Aorta (tissue), 5 donors: ENCODE measurements at places on chromosomes 1 and 21. TPM values are rescaled to one million over a fixed set of nuclear protein-coding genes. Genes with fewer than 3 reads are reported as not detected.
A peak's percentile ranks its signal among the peaks of the same experiment; 100 is the strongest.

Gene DNAI4
- total RNA-seq, result 24.2 TPM

DNA sequence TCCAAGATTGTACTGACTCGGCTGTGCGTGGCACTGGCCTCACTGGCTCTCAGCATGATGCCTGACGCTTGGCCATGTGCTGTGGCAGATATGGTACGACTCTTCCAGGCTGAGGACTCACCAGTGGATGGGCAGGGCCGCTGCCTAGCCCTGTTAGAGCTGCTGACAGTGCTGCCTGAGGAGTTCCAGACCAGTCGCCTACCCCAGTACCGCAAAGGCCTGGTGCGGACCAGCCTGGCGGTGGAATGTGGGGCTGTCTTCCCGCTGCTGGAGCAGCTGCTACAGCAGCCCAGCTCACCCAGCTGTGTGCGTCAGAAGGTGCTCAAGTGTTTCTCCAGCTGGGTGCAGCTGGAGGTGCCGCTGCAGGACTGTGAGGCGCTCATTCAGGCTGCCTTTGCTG, 2.9 kb downstream of the IPO13 start:
- H3K27me3 ChIP-seq, result no peaks in the 10 kb centered on the region
- H3K36me3 ChIP-seq, result no peaks in the 10 kb centered on the region
- no peak overlapping the region for H3K4me3 ChIP-seq
- no peak for DNase-seq

DNA sequence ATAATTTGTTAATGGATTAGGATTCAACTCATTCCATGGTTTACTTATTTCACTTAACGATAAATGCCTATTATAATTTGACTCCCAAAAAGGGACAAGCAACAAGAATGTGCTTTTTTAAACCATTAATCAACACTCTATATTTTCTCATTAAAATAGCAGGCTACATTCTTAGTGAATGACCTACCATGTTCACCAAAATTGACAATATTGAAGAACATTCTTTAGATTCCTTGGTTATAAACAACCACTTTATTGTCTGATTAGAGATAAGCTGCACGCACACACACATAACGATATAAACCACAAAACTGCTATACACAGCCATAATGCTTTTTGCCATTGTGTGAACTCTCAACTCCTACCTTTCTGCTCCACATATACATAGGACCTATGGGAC, 75.4 kb upstream of the LRRC7 start:
- no peaks in the 10 kb centered on the region for H3K36me3 ChIP-seq
- no peaks in the 10 kb centered on the region for H3K4me1 ChIP-seq
- DNase-seq, result no peak
- H3K27ac ChIP-seq, result no peak overlapping the region
- no peaks in the 10 kb centered on the region for H3K27me3 ChIP-seq

Gene POMGNT1
- 56.0 TPM for total RNA-seq

DNA sequence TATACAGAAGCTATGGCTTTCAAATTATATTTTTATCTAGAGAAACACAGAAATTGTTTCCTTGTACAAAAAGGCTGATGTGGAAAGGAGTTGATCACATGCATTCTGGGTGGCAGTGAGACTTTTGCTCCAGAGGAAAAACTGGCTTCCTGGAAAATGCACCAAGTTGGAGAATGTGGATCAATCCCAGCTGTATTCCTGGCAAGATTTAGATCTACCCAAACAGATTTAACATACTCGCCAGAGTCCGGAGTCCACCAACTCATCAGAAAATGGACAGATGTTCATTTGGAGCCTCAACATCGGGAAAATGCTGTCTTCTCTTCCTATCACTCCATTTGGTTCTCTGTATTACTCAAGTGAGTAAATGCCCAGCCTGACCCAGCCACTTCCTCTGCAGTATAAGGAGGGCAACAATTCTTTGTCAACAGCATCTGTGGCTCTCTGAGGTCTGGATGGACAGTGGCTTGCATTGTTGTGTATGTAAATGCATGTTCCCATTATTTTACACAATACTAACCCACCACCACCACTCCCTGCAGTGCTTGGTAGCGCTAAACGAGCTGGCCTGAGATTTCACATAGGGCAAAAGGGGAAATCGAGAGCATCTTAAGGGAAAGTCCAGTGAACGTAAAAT, 226.2 kb upstream of the IRF2BP2 start:
- no peaks in the 10 kb centered on the region for H3K27me3 ChIP-seq
- no peak overlapping the region for H3K27ac ChIP-seq
- no peaks in the 10 kb centered on the region for H3K36me3 ChIP-seq
- H3K4me3 ChIP-seq, result no peak overlapping the region
- no peaks in the 10 kb centered on the region for H3K4me1 ChIP-seq

DNA sequence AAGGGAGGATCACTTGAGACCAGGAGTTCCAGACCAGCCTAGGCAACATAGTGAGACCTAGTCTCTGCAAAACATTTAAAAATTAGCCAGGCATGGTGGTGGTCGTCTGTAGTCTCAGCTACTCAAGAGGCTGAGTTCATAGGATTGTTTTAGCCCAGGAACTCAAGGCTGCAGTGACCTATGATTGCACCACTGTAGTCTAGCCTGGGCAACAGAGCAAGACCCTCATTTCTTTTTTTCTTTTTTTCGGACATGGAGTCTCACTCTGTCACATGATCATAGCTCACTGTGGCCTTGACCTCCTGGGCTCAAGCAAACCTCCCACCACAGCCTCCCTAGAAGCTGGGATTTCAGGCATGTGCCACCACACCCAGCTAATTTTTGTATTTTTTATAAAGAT, 31.9 kb upstream of the RCC2 start:
- no peak for DNase-seq
- H3K36me3 ChIP-seq, result no peaks in the 10 kb centered on the region
- no peaks in the 10 kb centered on the region for H3K4me1 ChIP-seq
- H3K4me3 ChIP-seq, result no peak overlapping the region
- H3K27ac ChIP-seq, result no peak overlapping the region

Gene TDRD5
- 0.36 TPM for total RNA-seq

DNA sequence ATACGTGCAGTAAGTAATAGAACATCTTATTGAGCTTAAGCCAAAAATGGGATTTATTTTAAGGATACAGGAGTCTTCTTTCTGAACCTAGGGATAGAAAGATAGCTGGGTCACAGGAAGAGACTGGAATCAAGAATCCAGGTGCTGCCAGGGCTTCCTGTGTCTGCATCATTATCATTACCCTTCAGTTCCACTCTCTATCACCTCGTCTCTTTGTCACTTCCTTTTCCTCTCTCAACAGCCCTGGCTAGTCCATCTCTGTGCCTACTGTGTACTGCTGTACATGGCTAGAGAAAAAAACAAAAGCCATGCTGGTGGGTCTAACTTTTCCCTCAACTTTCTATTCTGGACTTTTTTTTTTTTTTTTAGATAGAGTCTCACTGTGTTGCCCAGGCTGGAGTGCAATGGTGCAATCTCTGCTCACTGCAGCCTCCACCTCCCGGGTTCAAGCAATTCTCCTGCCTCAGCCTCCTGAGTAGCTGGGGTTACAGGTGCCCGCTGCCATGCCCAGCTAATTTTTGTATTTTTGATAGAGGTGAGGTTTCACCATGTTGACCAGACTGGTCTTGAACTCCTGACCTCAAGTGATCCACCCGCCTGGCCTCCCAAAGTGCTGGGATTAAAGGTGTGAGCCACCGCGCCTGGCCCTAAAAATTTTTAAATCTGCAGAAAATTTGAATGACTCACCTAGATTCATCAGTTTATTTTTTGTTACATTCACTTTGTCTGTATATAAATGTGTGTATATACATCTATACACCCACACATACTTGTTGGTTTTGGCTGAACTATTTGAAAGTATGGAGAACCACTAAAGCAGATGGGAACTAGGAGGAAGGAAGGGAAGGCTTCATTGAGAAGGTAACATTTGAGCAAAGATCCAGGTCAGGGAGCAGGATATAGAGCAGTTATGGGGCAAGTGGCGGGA, 31.9 kb downstream of the UBE4B start:
- no peak overlapping the region for H3K4me3 ChIP-seq
- no peaks in the 10 kb centered on the region for H3K36me3 ChIP-seq
- no peaks in the 10 kb centered on the region for H3K27me3 ChIP-seq
- H3K27ac ChIP-seq, result no peak overlapping the region
- no peaks in the 10 kb centered on the region for H3K4me1 ChIP-seq

Gene LIPI
- not detected for total RNA-seq

Gene NEK2
- total RNA-seq, result 1.0 TPM

DNA sequence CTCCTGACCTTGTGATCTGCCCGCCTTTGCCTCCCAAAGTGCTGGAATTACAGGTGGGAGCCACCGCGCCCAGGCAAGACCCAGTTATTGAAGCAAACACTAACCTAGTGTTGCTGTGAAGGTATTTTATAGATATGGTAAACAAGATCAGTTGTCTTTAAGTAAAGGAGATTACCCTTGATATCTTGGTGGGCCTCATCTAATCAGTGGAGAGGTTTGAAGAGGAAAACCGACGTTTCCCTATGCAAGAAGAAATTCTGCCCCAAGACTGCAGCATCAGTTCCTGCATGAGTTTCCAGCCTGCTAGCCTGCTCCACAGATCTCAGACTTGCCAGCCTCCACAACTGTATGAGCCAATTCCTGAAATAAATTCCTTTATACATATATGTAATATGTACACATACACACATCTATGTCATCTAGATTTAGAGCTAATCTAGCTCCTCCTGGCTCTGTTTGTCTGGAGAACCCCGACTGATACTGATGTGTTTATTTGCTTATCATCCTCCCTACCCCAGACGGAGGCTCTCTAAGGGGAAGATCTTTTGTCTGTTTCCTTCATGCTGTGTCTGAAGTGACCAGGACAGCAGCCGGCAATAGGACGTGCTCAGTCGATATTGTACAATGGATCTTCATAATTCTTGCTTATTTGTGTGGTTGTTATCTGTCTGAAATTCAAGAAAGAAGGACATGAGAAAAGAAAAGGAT, 90.9 kb downstream of the IER5 start:
- H3K27ac ChIP-seq, result no peak overlapping the region
- no peaks in the 10 kb centered on the region for H3K36me3 ChIP-seq
- DNase-seq, result no peak
- no peaks in the 10 kb centered on the region for H3K4me1 ChIP-seq
- H3K27me3 ChIP-seq, result no peaks in the 10 kb centered on the region
- no peak overlapping the region for H3K4me3 ChIP-seq

DNA sequence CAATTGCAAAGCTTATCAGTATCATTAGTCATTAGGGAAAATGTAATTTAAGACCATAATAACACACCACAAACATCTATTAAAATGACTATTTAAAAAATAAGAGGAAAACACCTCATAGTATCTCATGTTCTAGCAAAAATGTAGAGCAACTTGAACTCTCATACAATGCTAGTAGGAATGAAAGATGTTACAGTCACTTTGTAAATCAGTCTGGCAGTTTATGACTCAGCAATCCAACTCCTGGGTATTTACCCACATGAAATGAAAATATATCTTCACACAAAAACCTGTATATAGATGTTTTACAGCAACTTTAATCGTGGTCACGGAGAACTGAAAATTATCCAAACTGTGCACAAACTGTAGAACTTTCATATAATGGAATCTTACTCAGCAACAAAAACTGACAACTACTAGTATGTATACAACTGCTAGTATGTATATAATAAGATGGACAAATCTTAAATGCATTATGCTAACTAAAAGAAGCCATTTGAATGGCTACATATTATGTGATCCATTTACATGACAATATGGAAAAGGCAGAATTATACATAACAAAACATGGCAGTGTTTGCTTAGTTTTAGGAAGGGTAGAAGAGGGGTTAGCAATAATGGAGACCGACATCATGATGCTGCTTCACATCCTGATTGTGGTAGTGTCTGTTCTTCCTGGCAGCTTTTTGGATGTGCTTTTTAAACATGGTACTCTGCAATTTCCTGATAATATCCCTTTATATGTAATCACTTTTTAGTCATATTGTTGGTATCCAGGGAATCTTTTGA, 267.0 kb downstream of the KCTD3 start:
- no peak overlapping the region for H3K4me3 ChIP-seq
- no peak overlapping the region for H3K27ac ChIP-seq
- no peaks in the 10 kb centered on the region for H3K27me3 ChIP-seq

DNA sequence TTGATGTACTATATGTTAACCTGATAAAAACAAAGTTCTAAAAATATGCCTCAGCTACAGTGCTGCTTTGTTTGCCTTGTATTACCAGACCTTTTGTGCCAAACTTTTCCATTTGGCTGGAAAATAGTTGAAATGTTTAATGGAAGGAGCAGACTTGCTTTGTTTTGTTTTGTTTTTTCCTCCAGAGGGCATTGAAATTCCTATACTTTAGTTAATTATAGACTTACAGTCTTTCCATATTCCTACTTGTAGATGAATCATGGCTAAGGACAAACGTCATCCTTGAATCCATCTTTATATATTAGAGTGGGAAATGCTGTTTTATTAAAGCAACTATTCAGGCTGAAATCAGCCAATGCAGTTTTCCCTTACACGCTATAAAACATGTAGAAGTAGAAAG, 6.7 kb downstream of the CAP1 start:
- no peaks in the 10 kb centered on the region for H3K27me3 ChIP-seq
- no peak overlapping the region for H3K4me3 ChIP-seq
- H3K27ac ChIP-seq, result peak overlapping the region; percentile 71
- H3K4me1 ChIP-seq, result peaks cover 19% of the 10 kb centered on the region
- H3K36me3 ChIP-seq, result no peaks in the 10 kb centered on the region

Gene C1orf87
- 0.51 TPM for total RNA-seq

Gene CCDC17
- 1.8 TPM for total RNA-seq

- no peaks in the 10 kb centered on the region for H3K4me1 ChIP-seq
- no peak overlapping the region for H3K4me3 ChIP-seq
- no peaks in the 10 kb centered on the region for H3K27me3 ChIP-seq
These were observed 35.9 kb downstream of the USP24 start for GRCh38 chr1:55179177-55179835.

Gene CLDN17
- total RNA-seq, result not detected

Gene NBPF11
- 15.3 TPM for total RNA-seq

DNA sequence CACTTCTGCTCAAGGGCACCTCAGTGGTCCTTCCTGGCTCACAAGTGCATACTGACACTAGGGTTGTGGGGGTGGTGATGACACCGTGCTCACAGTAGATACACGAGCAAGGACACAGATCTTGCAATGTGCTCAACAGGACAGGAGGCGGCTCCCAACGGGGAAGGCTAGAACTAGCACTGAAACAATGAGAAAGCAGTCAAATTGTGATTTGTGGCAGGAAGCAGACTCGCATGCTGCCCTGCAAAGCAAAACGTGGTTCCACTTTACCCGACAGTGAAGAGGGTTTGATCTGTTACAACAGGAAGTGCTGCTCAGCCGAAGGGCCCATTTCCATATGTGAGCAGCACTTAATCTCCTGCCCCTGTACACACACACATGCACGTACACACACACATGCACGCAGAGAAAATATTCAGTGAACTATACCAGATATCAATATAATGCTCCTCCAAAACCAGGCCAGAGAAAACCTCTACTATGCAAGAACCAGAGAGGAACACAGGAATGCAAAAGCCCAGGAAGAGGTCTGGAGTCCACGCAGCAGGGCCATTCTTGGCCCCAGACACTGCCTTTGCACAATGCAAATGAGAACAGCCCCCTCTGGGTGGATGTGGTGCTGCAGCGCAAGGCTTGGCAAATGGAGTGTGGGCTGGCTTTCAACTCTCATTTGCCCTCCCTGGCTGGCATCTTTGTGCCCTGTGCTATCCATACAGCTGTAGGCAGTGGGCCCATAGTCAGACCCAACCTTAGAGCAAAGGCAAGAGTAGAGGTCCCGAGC, 47.1 kb downstream of the KANK4 start:
- H3K4me1 ChIP-seq, result no peaks in the 10 kb centered on the region
- H3K36me3 ChIP-seq, result no peaks in the 10 kb centered on the region
- H3K4me3 ChIP-seq, result no peak overlapping the region
- no peaks in the 10 kb centered on the region for H3K27me3 ChIP-seq
- DNase-seq, result no peak
